Panc1 (cell line): ENCODE measurements at places on chromosomes 3 and 15. TPM values are rescaled to one million over a fixed set of nuclear protein-coding genes. Genes with fewer than 3 reads are reported as not detected.

FBXO40 gene
- total RNA-seq: not detected

CCRL2 gene
- total RNA-seq: not detected

ASB14 gene
- not detected for total RNA-seq

EDEM1 gene
- total RNA-seq: 44.6 TPM

PDZRN3 gene
- total RNA-seq: not detected

SSUH2 gene
- total RNA-seq: not detected

KATNBL1 gene
- total RNA-seq: 46.1 TPM

ZPLD1 gene
- not detected for total RNA-seq

PRSS50 gene
- 0.13 TPM for total RNA-seq

ISLR2 gene
- total RNA-seq: 0.36 TPM

FGF7 gene
- total RNA-seq: not detected

ULK3 gene
- total RNA-seq: 73.3 TPM

AQP9 gene
- not detected for total RNA-seq

TNNC1 gene
- total RNA-seq: 5.2 TPM

KLF15 gene
- 0.10 TPM for total RNA-seq

MB21D2 gene
- 7.8 TPM for total RNA-seq

CYP11A1 gene
- total RNA-seq: 0.57 TPM

CYP8B1 gene
- total RNA-seq: 0.08 TPM

TM4SF4 gene
- 0.46 TPM for total RNA-seq

GOLGA6D gene
- total RNA-seq: not detected

MCTP2 gene
- total RNA-seq: 0.15 TPM

LRRC34 gene
- 1.2 TPM for total RNA-seq

GPR149 gene
- not detected for total RNA-seq

CD200 gene
- total RNA-seq: not detected

ALDH1A3 gene
- total RNA-seq: 143 TPM

HRG gene
- total RNA-seq: not detected
